Fibroblast of the aortic adventitia (primary cell): ENCODE measurements at places on chromosomes 7 and 10.
A peak's percentile ranks its signal among the peaks of the same experiment; 100 is the strongest.

DNA sequence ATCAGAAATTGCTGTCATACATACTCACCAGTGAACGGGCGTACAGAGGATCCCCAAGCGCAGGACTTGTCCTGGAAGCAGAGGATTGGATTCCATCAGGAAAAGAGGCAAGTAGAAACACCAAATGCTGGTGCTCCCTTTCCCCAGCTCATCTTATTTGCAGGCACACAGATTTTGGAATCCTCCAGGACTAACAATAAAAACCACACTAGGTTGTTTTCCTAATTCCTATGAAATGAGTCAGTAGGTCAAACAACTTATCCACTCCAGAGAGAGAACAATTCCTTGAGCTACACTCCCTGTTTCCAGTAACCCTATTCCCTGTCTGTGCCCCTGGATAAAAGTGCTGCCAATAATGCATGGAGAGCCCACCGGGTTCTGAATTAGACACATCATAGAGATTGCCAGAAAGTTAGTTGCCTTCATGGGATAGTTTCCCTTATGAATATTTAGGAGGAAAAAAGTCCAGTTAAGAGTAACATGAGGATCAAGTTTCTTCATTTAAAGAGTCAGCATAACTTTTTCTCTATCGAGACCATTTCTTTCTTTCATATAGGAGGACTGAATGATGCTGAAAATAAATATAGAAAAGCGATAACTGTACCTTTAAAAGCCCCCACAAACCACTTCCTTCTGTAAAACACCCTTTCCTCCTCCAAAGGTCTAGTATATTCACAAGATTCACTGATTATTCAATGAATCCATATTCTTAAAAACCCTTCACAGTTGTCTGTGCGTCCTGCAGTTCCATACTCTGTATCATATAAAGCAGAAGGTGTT, 178.3 kb upstream of the KLF14 start:
- peak; percentile 90 for DNase-seq

DNA sequence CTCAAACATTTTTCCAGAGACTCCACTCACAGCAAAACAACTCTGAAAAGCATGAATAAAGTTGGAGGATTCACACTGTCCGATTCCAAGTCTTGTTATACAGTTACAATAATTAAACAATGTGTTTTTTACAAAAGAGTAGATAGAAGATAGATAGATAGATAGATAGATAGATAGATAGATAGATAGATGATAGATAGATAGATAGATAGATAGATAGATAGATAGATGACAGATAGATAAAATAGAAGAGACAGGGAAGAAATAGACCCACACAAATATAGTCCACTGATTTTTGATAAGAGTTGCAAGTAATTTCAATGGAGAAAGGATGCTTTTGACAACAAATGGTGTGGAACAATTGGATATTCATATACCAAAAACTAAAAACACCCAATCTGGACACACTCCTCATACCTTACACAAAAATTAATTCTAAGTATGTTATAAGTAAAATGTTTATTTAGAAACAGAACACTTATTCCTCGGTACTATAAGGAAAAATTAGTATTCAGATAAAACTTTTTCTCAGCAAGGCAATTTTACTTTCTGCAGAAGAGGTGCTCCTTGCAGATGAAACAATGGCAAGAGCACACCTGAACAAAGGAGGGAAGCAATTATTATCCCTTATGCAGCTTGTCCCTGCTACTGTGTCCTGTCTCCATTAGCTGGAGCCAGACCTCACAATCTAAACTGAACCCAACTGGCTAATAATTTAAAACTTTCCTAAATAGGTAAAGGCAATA, 5.7 kb upstream of the TAS2R39 start:
- no peak for DNase-seq

- DNase-seq, result peak; percentile 6
These were observed 50.5 kb upstream of the HBP1 start for GRCh38 chr7:107118109-107118900.

DNA sequence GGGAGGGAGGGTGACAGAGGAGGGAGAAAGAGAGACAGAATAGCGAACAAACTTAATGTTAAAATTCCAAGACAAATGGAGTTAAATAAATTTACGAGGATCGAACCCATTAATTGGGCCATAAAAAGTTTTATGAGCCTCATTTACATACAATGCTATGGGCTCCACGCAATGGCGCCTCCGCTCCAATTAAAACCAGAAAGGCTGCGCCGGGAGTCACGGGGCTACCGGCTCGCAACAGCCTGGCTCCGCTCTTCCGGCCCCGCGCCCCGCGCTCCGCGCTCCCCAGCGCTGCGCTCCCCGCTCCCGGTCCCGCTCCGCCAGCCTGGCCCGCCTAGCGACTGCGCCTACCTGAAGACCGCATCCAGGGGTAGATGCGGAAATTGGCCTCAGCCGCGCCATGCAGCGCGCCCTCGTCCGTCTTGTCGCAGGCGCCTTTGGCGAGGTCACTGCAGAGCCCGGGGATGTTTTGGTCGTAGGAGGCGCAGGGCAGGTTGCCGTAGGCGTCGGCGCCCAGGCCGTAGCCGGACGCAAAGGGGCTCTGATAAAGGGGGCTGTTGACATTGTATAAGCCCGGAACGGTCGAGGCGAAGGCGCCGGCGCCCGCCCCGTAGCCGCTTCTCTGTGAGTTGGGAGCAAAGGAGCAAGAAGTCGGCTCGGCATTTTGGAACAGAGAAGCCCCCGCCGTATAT, 513 bp downstream of the HOXA7 start:
- DNase-seq, result no peak

GRCh38 chr7:82629583-82629982, 186.0 kb upstream of the CACNA2D1 start:
- DNase-seq, result no peak

DNA sequence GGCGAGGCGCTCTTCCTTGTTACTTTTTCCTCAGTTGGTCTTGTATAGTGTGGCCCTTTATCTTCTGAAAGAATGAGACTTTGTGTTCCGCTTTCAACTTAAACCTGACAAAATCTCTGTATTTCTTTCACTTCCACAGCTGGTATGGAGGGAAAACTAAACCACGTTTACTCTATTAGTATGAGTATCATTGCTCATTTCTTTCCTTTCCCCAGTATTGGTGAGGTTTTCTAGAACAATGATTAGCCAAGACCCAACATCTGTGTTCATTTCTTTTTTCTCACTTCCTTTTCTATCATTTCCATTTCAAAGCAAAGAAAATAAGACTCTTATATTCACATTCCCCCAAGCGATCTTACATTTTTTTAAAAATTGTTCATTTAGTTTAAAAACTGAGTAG, 165.3 kb downstream of the PAXIP1 start:
- DNase-seq, result no peak

- DNase-seq, result no peak
These were observed 74.3 kb downstream of the NKX6-2 start for GRCh38 chr10:132711613-132712121.

DNA sequence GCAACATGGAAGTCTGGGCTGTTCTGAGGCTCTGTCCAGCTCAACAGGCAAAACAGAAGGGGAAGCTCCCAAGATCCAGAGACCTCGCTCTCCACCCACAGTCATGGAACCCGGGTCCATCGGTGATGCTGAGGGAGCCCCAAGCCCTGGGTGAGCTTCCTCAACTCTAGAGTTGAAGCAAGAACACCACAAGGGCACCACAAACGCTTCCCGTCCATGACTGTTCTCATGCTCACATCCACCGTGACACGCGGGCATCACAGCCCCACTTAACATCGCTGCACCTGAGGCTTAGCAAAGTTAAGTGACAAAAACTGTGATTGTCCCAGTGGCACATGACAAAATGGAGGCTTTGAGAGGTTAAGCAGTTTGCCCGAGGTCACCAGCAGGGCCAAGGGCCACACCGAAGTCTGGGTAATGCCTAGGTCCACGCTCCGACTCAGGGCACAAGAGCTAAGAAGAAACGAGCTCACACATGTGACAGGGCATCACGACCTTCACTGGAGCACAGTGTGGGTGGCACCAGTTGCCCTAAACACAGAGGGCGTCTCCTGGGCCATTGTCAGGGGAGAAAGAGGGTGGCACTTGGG, 110.6 kb downstream of the OAT start:
- no peak for DNase-seq

- DNase-seq, result no peak
These were observed 2.8 kb downstream of the GIMAP8 start for GRCh38 chr7:150453181-150453580.

DNA sequence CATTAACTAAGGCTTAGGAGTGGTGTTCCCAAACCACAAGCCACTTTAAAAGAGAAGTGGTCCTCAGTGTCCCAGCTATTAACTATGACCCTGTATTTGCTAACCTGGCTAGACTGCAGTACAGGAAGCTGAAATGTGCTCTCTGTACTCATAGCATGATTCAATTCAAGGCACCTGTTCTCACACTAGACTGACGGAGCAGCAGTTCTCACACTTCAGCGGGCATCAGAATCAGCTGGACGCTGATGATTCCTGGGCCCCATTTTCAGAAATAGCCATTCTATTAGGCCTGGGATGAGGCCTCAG, 24.5 kb upstream of the MSRB2 start:
- DNase-seq, result no peak

DNA sequence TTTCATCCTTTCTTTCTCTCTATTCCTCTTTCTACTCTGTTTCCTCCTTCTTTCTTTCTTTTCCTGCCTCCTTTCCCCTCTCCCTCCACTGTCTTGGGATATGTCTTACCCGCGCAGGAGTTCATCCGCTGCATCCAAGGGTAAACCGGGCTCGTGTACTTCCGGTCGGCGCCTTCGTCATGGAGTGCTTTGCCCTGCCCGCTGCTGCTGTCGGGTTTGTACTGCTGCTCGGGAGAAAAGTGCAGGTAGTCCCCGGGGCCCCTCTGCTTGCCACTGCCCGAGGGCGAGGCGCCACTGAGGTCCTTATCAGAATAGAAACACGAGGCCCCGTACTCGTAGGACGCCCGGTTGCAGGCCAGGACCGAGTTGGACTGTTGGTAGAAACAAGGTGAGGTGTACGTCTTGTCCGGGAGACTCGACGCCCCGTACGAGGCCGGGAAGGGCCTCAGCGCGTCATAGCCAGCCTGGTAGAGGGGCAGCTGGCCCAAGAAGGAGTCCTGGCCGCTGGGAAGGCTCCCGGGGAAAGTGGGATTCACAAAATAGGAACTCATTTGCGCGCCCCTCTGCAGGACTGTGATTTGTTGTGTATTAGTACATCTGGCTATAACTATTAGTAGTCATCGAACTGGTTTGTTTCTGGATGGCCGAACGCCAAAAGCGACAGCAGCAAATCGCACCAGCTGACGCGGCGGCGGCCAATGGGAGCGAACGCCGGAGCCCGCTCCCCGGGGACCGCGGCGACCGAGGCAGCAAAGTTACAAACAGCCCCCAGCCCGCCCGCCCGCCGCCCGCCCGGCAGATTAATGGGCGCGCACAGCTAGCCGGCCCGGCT, at the start of gene HOXA6:
HOXA6 (minus strand) TSS at position 576 of the 832 bp plus-strand sequence; CDS start at position 551, 25 bp downstream.
- no peak for DNase-seq

DNA sequence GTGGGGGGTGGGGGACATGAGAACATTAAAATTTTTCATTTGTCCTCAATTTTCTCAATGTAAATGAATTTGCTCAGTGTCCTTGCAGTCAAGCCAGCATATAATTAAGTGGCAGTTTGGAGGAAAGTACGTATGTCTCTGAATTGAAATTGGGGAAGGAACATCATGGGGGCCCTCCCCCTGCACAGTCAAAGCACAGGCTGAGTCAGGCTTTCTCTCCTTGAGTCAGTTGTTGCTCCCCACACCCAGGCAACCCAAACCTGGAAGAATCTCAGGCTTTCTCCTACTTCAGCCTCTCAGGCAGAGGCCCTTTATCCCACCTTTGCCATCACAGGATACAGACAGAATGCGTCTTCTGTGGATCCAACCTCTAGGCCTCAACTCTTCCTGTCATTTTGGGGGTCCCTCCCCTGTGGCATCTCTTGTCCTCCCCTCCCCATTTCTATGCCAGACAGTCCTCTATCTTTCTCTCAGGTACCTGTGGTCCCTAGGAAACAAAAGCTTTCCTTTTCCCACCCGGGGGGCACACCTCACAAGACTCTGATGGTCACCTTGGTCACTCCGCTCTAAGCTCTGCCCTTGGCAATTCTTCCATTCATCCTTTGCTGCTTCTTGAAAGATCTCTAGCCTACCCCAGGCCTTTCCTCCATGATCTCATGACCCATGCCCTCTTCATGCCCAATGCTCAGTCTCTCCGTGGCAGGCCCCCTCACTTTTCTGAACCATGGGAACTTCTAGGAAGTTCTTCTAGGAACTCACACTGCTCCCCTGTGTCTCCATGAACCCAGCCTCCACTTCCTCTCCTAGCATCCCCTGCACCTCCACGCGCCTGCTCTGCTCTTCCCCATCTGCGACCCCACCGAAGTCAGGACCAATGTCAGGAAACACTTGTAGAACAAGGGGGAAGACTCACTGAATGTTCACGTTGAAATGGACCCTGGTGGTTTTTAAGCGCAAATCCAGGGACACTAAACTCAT, 40.4 kb downstream of the CREB3L2 start:
- no peak for DNase-seq

DNA sequence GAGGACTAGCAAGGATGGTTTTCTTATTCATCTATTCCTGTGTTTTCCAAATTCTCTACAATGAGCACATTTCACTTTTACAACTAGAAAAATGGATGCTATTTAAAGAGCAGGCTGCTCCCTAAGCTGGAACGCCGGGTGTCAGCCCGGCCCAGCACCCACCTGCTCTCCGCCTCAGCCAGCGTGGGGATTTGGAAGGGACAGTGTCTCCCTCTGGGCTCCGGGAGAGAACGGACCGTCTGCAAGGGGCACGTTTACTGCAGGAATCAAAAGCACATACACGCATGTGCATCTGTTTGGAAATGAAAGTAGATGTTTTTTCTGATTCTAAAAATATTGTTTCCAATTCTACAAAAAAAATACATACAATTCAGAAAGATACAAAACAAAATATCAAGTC, 2.3 kb upstream of the JAKMIP3 start:
- no peak for DNase-seq

DNA sequence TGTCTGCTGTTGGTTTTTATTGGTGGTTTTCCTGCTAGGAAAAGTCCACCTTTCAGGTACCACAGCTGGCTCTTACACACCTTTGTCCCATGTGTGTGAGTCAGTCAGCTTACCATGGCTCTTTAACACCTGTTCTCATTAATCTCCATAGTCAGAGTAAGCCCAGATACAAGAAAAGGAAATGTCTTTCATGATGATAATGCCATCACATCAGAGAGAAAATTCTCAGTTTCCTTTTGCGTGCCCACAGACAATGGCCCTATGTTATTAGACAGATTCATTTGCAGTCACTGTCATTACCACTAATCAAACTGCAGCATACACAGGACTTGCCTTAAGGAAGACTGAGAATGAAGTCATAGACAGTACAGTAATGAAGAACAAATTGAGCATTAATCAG, 1583.6 kb upstream of the LRRTM3 start:
- DNase-seq, result no peak
